Progenitor cell of endocrine pancreas (in vitro differentiated cells): ENCODE measurements at places on chromosomes 7 and 10.

- no peak for DNase-seq
These were observed 63.7 kb downstream of the CYTH3 start for GRCh38 chr7:6208573-6209328.

DNA sequence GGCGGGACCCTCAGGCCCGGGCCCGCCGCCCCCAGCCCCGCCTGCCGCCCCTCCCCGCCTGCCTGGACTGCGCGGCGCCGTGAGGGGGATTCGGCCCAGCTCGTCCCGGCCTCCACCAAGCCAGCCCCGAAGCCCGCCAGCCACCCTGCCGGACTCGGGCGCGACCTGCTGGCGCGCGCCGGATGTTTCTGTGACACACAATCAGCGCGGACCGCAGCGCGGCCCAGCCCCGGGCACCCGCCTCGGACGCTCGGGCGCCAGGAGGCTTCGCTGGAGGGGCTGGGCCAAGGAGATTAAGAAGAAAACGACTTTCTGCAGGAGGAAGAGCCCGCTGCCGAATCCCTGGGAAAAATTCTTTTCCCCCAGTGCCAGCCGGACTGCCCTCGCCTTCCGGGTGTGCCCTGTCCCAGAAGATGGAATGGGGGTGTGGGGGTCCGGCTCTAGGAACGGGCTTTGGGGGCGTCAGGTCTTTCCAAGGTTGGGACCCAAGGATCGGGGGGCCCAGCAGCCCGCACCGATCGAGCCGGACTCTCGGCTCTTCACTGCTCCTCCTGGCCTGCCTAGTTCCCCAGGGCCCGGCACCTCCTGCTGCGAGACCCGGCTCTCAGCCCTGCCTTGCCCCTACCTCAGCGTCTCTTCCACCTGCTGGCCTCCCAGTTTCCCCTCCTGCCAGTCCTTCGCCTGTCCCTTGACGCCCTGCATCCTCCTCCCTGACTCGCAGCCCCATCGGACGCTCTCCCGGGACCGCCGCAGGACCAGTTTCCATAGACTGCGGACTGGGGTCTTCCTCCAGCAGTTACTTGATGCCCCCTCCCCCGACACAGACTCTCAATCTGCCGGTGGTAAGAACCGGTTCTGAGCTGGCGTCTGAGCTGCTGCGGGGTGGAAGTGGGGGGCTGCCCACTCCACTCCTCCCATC lies 82.7 kb downstream of the PAX2 start:
- peak; percentile 51 for DNase-seq

DNA sequence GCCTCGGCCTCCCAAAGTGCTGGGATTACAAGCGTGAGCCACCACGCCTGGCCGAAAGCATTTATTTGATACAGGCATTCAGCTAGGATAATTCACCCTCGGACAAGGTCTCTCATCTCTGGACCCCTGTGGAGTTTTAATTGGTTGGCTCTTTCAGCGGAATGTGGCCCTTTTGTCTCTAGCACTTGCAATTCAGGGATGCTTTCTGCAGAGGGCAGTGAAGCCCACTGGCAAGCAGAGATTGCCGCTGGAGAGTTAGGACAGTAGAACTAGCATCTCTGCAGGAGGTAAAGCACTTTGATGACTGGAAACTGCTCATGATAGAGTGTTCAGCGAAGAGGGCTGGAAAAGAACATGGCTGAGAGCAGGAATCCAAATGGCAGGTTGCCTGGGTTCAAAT lies 62.0 kb downstream of the SUFU start:
- no peak for DNase-seq

DNA sequence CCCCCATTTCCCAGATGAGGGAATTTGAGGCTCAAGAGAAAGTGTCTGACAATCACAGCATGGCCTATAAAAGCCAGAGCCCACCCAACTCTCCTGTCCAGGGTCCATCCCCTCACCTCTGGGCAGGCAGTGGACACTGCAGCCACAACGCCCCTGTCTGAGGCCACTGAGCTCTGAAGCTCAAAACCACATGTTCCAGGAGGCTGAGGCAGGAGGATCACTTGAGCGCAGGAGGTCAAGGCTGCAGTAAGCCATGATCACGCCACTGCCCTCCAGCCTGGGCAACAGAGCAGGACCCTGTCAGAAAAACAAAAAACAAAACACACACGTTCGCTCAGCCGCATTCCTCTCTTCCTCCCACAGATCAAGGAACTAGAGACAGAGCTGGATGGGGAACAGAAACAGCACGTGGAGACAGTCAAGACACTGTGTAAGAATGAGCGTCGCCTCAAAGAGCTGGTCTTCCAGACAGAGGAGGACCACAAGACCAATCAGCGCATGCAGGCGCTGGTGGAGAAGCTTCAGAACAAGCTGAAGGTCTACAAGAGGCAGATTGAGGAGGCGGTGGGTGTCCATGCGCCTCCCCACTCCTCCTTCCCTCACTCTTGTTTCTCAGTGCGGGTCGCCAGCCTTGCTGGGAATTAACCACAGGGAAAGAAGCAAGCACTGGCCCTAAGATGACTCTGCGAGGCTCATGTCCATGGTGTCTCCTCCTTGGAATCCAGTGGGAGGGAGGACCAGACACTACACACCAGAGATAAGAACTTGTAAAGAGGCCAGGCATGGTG lies 20.0 kb upstream of the ARPC1A start:
- no peak for DNase-seq
